CD4-positive, alpha-beta T cell treated with Interleukin-6 at 100 ng/mL for 8 hours (primary cell): ENCODE measurements at places on chromosomes 7 and 10.

- DNase-seq = no peak
Observed at GRCh38 chr10:124126983-124127385, 33.6 kb upstream of the CHST15 start.

- no peak for DNase-seq
Observed at GRCh38 chr10:28326516-28327490, 23.9 kb upstream of the MPP7 start.

GRCh38 chr7:3721422-3721821 is 420.4 kb downstream of the SDK1 start:
- DNase-seq = no peak

DNA sequence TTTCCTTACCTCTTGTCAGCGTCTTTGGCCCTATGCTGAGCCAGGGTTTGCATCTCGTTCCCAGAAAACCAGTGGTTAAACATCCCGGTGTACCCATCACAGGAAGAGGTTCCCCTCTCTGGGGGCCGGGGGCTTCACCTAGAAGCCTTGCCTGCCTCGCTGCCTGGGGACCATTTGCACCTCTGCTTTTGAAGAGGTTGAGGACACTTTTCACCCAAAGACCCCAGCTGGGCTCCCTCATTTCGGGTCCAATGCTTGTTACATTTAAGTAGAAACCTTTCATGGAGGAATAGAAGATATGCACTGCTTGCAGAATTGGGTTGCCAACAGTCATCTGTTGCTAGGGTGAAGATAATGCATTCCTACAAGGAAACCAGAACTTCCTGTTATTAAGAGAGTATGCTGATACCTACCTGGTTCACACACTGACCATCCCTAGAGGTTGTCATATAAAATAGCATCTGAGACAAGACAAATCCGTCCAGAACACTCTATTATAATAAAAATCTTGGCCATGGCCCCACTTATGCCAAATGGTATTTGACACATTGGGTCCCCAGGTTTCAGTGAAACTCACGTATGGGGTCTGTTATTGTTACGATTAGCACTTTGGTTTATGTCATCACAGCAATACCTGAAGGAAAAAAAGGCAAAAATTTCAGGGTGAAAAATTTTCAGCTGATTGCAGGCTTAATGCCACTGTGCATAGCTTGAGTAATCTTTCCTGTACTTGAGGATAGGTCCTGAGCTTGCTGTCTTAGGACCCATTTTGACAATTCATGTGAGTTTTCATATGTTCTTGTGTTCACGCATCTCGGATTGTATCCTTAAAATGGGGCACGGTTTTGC is 917 bp downstream of the ZNF365 start:
- peak; percentile 18 for DNase-seq

- DNase-seq = no peak
Observed at GRCh38 chr10:91708174-91708861, 75.4 kb upstream of the PPP1R3C start.
